K562 (cell line): ENCODE measurements at places on chromosomes 11 and 22. TPM values are rescaled to one million over a fixed set of nuclear protein-coding genes. Genes with fewer than 3 reads are reported as not detected.

GRCh38 chr11:18771266-18772035 lies 20.1 kb downstream of the PTPN5 start:
- no peak overlapping the region for H3K4me3 ChIP-seq
- no peak for DNase-seq
- no peaks in the 10 kb centered on the region for H3K36me3 ChIP-seq
- no peak overlapping the region for H3K27ac ChIP-seq
- H3K4me1 ChIP-seq, result no peaks in the 10 kb centered on the region

DNA sequence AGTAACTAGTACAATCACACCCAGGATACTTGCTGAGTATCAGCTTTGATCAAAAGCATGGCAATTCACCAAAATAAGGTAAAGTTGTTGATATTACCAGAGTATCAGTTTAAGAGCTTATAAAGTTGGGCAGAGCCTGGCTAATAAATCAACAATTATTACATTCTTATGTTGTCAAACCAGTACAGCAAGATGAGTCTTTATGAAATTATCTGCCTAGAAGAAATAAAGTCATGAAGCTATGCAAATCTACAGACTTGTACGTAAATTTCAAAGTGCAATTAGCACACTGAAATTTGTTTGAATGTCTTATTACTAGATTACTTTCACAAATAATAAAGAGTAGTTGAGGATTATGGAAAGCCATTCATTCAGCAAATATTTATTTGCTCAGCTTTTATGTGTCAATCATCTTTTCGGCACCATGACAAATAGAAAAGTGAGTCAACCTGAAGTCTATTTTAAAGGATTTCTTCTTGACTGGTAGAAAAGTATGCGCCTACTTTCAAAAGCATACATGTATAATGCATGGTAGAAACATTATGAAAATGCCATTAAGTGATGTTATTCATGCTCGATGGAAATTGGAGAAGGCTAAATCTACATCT lies 5.0 kb upstream of the ANO3 start:
- no peaks in the 10 kb centered on the region for H3K36me3 ChIP-seq
- no peak for DNase-seq
- no peak overlapping the region for H3K27ac ChIP-seq

DNA sequence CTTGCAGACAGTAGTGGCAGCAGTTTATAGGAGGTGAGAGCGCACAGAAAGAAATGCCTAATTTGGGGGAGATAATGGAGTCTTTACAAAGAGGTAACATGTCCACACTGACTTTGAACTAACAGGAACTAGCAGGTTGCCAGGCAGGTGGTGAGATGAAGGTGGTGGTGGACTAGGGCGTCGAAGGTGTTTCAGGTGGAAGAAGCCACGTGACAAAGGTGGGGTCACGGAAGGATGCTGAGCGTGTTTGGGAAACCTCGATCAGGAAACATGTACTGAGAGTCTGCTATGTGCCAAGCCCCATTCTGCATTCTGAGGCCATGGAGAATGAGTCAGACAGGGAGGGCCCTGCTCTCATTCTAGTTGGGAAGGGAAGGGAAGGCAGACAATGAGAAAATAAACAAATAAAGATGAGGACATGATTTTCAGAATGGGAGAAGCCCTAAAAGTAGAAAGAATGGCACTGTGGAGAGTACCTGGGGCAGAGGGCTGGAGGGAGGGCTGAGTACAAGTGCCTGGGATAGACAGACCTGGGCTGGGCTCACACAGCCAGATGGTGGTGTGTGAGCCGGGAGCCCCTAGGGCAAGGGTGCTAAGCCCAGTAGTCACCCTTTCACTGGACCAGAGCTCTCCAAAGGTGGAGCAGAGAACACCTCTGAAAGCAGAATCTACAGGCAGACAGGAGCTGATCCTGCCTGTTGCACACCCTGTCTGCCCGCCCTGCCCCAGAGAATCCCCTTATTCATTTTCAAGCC lies 16.2 kb upstream of the NNMT start:
- no peak overlapping the region for H3K27ac ChIP-seq
- peaks cover 6% of the 10 kb centered on the region; the same call in 2 of the 3 replicates for H3K27me3 ChIP-seq
- H3K36me3 ChIP-seq, result no peaks in the 10 kb centered on the region

DNA sequence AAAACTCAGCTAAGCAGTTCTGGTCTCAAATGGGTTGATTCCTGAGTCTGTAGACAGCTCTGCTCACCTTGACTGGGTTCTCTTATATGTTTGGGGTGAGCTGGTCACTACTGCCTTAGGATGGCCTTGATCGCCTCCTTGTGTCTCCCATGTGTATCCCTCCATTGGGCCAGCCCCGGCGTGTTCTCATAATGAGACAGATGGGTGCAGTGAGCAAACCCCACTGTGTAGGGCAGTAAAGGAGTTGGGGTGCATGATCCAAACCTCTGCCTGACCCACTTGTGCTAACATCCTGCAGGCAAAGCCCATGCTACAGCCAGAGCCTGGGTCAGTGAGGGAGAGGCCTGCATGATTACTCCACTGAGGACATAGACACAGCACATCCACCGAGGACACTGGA lies 657.6 kb downstream of the BRD1 start:
- H3K36me3 ChIP-seq, result no peaks in the 10 kb centered on the region
- no peaks in the 10 kb centered on the region for H3K4me1 ChIP-seq
- DNase-seq, result no peak
- no peak overlapping the region for H3K4me3 ChIP-seq
- H3K27ac ChIP-seq, result no peak overlapping the region

The TMA7B gene
- total RNA-seq, result 11.2 and 12.8 TPM in 2 replicates
